ENCODE measurements at places on chromosomes 3 and 15.

DNA sequence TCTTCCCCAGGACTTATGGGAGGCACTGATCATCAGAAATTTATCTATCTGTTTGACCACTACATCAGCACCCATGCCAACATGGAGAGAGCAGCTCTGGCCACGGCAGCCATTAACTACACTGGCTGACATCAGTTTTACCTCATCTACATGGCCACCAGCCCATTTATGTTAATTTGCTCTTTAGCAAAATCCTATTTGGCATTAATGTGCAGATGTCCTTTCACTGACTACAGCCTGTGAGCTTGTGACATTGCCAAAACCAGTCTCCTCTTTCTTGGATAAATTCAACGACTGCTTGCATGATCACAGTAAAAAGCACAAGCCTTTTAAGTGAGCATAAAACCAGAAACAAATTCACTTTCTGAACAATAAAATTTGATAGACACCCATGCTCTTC is 47.5 kb downstream of the NR1I2 start:
- no peak for DNase-seq

DNA sequence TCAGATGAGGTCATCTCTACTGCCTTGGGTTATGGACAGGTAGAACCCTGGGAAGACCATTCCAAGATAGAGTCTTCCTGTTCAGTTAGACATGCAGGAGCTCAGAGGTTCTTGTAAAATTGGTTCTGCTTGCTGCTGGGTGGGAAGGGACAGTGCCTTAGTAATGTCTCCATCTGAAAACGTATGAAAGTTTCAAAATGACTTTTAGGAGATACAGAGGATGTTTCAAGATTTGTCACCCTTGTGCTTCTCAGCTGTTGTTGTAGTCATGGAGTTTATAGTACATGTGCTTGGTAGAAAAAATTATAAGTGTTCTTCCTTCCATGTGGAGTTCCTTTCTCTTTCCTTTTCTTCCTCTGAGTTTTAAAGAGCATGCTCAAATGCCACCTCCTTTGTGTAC is 885.2 kb upstream of the CFAP20DC start:
- DNase-seq = no peak

DNA sequence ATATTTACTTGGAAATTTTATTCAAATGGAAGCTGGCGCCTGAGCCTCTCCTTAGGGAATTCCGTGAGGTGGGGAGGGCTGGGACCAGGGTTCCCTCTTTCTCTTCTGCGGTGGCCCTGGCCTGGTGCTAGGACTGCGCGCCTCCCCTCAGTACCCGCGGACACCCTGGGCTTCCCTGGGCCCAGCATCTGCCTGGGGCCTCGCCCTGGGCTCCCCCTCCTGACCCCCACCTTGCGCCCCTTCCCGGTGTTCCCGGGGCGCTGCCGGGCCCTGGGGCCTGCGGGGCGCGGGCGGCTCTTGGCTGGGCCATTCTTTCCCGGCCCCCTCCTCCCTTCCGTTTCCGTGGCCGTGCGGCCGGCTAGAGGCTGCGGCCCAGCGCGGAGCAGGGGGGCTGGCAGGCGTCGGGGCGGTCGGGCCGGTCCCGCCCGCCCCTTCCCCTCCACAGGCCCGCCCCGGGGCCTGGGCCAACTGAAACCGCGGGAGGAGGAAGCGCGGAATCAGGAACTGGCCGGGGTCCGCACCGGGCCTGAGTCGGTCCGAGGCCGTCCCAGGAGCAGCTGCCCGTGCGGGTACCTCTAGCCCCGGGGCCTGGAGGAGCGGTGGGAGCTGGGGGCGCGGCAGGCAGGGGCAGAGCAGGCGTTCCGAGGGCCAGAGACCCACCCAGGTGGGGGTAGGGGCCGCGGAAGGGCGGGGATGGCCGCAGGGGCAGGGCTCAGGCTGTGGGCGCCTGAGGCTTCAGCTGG is at the start of gene FES:
Gene FES (plus strand): TSS at position 529 of the 743 bp plus-strand sequence. CDS start 542 bp downstream, outside the sequence.
- no peak for DNase-seq

GRCh38 chr15:55743729-55744655 is 1.0 kb upstream of the PRTG start:
- DNase-seq = no peak

GRCh38 chr3:38137615-38138348 is 679 bp upstream of the MYD88 start:
- no peak for DNase-seq

DNA sequence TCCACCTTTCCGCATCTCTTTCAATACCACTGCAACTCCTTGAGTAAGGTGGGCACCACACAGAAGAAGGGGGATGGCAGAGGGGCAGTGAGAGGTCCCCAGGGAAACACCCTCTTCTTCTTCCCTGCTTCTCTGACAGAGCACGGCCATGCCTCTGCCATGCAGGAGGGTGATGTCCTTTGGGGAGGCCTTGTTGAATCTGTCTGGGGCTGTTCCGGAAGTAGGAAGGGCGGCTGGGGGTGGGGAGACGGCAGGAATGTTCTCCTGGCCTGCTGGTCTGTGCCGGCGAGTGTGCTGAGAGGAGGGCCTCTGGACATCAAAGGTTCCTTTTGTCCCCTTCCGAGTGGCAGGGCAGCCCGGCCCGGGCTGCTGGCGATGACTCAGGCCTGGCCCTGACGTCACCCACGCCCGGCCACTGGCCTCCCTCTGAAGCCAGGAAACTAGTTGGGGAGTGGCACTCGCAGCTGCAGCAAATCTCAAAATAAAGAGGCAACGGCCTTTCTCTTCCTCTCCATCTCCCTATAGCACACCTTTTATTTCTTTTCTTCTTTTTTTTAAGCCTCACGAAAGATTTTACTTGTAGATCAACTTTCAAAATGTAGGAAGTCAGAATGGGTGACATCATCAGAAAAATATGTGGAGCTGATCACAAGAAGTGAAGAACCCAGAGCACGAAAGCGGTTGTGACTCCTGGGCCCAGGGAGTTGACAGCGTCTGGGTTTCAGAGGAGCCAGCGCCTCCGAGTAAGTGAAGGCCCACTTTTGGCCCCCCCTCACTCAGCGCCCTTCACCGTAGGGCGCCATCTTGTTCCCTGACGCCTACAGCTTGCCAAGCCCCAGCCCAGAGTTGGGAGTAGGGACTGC is at the start of gene ZBTB38:
Gene ZBTB38 (plus strand): TSS at position 443 of the 863 bp plus-strand sequence. CDS start 73,885 bp downstream, outside the sequence.
- no peak for DNase-seq

DNA sequence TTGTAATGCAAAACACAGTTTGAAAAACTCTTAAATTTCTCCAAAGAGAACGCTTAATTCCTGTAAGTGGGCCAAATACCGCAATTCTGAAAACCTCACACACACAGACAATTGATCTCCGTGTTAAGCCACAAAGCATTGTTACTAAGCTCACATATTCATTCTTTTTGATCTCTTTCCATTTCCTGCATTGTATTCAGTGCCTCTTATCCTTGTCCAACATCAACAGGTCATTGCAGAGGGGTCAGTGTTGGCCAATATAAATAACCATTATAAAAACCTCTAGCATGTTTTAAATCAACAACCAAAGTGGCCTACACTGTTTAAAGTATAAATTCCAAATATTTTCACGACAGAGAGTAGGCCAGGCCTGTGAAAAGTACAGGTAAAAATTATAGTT is 171.1 kb downstream of the PDZRN3 start:
- DNase-seq = no peak

DNA sequence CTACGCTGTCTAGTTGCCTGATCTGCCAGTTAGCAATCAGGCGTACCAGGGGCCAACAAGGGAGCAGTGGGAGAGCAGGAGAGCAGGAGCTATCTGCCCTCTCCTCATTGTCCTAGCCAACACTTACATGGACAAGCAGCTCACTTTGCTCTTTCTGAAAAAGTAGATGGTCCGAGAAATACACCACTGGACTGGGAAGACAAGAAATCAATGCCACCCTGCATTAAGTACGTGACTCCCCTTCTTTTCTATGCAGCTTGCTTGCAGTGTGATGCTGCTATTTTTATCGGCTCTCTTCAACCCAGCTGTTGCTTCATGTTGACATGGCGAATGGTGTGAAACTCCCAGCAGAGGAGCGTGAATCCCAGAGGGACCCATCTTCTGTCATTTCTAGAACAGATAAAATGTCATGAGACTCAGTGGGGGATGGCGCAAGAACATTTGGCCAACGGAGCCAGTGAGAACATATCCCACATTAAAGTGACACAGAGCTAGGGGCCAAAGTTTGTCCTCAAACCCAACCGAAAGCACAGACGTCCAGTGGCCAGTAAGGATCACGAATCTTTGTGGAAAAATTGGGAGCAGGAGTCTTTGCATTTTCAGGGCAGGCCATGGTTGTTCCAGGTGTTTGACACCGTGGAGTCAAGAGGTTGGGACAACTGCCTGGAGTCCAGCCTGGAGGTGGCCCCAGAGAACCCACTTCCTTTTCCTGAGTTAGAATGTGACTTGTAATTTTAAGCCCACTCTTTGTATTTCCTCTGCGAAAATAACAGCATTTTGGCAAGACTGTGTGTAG is 53.7 kb upstream of the MEF2A start:
- DNase-seq = no peak

DNA sequence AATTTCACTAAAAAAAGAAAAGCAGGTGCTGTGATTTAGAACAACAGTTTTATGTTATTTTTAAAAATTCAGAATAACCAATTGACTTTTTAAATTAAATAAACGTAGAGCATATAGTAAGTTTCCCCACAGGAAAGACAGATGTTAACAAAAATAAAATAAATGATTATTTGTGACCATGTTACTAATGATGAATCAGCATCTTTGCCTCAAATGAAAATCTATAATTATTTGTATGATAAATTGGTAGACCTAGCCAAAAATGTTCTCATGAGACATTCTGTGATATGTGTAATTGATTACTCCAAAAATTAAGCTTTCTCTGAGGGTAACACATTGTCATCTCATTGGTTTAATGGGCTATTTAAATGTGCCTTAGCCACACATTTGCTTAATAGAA is 948.0 kb downstream of the NAALADL2 start:
- no peak for DNase-seq

DNA sequence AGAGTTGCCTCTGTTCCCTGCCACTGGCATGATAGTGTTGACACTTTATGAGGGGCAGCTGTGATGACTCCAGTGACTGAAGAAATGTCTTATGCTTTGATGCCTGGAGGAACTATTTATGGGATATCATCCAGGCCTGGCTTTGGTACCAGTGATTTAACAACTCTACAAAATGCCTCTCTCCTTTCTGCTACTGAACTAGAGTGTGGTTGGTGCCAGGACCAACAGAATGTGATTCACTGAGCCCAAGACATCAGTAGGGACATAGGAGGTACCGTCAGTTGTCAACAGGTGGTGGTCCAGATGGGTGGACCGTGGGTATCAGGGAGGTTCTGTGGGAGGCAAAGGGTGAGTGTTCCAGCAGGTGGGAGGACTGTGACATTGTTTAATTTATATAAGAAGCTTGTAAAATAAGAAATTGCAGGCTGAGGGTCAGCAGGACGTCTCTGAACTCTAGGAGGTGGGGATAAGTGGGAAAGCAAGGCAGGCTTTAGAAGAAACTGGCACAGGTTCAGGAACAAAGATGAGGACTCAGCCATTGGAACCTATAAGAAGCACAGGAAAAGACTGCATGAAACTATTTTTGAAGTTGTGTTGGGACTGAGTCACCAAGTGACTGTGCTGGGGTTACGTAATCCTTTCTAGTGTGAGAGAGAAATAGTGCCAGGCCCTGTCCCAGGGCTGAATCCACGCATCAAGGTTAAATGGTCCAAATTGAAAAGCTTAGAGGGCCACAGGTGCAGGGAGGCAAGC is 28.5 kb upstream of the SLC7A14 start:
- DNase-seq = no peak

- DNase-seq = no peak
Observed at GRCh38 chr3:102979682-102980354, 545.0 kb downstream of the ZPLD1 start.

GRCh38 chr15:75148280-75148679 is 53.4 kb upstream of the C15orf39 start:
- no peak for DNase-seq

GRCh38 chr3:60033901-60034453 is 984.2 kb upstream of the CFAP20DC start:
- DNase-seq = no peak

- no peak for DNase-seq
Observed at GRCh38 chr3:78274475-78275065, 1234.7 kb downstream of the ROBO2 start.

Measured in activated gamma-delta T cell (primary cell).